Effector memory CD8-positive, alpha-beta T cell (primary cell): ENCODE measurements at places on chromosomes 5 and 9.

DNA sequence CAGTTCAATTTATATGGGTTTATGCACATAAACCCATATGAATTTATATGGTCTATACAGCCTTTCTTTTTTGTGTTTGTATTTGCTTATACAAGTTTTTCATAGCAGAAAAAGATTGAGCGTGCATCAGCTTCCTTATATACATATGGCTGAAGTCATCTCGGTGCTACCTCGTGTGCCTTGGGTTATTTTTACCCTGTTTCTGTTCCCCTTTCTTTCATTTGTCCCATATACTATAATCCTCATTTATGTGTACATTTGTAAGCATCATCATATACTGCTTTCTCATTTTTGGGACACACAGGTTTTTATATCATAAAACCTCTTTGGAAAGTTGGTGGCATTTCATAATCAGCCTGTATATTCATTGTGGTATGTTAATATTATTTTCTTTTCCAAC lies 107.8 kb upstream of the ADAMTSL1 start:
- DNase-seq, result no peak

DNA sequence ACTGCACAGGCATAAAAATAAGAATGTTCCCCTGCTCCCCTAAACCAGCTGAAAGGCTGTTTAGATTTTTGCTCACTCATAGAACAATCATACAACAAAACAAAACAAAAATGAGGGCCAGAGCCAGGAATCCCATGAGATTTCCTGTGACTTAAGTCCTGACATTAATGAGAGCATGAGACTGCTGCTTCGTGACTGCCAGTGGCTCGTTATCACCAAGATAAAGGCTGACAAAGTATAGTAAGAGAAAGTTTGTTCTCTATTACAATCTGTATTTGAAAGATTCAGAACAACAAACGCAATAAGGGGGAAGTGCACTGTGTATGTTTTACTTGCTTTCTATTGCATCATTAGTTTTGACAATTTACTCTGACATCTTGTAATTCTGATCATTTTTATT lies 837.1 kb upstream of the C9orf72 start:
- no peak for DNase-seq

GRCh38 chr5:160466889-160467554 lies 45.4 kb downstream of the PTTG1 start:
- no peak for DNase-seq

GRCh38 chr5:167985373-167985772 lies 306.1 kb upstream of the WWC1 start:
- no peak for DNase-seq

- no peak for DNase-seq
Measured at GRCh38 chr5:8184455-8185063, 315.6 kb downstream of the MTRR start.

DNA sequence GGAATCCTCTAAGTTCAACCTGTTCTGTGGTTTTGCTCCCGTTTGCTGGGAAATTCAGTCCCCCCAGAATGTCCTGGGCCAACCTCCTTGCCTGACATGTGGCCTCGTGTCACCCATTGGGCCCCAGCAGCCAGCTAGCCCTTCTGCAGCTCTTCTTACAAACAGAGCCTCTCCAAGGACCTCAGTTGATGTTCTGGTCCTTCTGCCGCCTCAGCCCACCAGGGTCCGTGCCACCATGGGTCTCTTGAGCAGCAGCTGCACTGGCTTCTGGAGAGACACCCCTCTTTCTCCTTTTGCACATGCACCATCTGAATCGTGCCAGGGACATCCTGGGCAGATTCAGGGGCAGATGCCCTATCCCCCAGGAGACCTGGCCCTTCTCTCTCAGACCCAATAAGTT lies 85.0 kb downstream of the LMX1B start:
- DNase-seq, result no peak
